Fibroblast of skin of right biceps (primary cell): ENCODE measurements at places on chromosomes 7 and 10.

DNA sequence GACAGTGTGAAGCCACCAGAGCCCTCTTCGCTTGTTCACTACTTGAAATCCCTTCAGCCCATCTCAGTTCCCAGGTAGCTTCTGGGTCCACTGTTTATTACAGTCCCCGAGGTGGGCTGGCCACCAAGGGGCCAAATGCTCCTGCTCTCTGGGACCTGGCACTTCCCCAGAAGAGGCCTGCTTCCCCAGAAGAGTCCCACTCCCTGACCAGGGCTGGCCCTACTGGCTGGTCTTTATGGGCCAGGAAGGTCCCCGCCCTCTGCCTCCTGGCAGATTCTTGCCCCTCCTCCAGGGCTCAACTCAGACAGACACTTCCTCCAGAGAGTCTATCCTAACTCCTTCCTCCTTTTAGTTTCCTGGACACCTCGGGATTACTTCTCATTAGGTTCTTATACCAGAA lies 70.7 kb upstream of the LRRC18 start:
- no peak for DNase-seq

- DNase-seq, result no peak
Observed at GRCh38 chr7:121023683-121024511, 35.4 kb downstream of the CPED1 start.

GRCh38 chr7:143493751-143494150 lies 16.1 kb downstream of the TAS2R41 start:
- DNase-seq, result peak; percentile 38

DNA sequence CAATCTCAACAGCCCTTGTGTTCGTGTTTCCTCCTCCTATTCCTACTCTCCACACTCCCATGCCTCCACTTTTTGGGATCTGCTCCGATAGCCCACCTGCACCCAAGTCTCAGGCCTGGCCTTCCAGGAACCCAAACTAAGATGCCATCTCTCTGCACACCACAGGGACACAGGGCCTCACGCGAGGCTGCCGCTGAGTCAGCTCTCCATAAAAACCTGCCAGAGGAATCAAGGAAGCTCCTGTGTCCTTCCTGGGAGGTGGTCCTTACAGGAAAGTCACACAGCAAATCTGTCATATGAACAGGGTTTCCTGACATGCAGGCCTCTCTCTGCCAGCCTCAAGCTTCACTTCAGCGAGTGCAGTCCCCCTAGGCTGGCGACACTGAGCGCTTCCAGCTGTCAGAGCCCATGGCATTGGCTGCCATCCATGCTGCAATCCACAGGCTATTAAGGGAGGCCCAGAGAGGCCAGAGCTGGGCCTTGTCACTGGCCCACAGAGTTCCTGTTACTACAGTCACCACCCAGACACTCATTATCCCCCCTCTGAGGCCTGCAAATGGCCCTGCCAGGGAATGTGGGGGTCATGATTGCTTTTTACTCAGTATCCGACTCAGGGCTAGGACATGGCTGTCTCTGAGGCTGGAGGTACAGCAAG lies 151.4 kb downstream of the OAT start:
- DNase-seq, result peak; percentile 20

- DNase-seq, result no peak
Observed at GRCh38 chr7:27182861-27183681, 2.0 kb downstream of the HOXA11 start.

GRCh38 chr10:119651514-119652360 lies 557 bp downstream of the BAG3 start:
- no peak for DNase-seq

GRCh38 chr7:105270117-105270516 lies 118.6 kb downstream of the SRPK2 start:
- no peak for DNase-seq
